Activated CD4-positive, alpha-beta T cell treated with anti-CD3 and anti-CD28 coated beads, Interleukin-2, Interleukin-4, amounts not matched to agents 100 ng/mL and 50 ng/mL, durations not matched to agents 16 hours and 8 hours (primary cell): ENCODE measurements at places on chromosomes 4 and X.

DNA sequence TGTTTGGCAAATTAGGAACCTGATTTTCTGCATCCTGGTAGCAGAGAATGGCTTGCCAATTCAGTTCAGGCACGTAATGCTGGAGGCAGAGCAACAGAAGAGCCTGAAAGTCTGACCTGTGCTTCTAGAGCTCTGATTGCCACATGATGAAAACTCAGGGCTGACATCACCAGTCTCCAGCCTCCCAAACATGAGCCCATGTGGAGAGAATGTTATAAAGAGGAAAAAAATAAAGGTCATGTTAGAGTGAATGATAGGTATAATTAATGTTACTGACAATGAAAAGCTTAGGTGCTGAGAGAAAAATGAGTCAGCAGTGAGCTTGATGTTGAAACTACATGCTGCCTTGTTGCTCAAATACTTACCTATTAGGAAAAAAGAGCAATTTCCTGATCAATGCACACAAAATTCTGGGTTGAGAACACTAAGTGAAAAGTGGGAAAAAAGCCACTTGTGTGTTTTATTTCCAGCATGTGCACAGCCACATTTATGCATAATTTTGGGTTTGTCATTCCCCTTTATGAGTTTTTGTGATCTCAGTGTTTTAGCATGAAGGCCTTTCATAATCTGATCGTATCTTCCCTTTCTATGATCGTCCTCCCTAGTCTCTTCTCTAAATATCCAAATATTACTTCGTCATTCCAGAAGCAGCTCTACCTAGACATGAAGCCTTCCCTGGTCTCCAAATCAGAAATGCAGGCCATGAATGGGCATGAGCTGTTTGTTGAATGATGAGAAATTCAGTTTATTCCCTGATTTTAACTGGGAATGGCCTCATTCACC, 113.3 kb upstream of the CPEB2 start:
- DNase-seq, result no peak

- DNase-seq, result no peak
Observed at GRCh38 chr4:19739101-19739651, 512.5 kb upstream of the SLIT2 start.

DNA sequence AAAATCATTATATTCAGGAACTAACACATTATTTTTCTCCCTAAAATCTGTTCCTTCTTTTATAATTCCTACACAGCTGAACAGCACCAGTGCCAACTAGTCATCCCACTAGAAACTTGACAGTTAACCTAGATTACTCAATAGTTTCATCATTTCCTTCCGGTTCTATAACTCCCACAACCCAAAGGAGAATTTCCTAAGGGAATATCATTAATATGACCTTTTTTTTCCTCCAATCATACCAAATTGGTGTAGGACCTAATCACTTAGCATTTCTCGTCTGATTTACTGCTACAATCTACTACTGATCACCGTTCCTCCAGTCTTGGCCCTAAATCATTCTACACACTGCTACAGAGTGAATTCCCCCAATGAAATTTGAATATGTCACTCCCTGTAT, 45.9 kb downstream of the WDFY3 start:
- no peak for DNase-seq

GRCh38 chrX:54821310-54821709, 13.8 kb downstream of the MAGED2 start:
- DNase-seq, result no peak

DNA sequence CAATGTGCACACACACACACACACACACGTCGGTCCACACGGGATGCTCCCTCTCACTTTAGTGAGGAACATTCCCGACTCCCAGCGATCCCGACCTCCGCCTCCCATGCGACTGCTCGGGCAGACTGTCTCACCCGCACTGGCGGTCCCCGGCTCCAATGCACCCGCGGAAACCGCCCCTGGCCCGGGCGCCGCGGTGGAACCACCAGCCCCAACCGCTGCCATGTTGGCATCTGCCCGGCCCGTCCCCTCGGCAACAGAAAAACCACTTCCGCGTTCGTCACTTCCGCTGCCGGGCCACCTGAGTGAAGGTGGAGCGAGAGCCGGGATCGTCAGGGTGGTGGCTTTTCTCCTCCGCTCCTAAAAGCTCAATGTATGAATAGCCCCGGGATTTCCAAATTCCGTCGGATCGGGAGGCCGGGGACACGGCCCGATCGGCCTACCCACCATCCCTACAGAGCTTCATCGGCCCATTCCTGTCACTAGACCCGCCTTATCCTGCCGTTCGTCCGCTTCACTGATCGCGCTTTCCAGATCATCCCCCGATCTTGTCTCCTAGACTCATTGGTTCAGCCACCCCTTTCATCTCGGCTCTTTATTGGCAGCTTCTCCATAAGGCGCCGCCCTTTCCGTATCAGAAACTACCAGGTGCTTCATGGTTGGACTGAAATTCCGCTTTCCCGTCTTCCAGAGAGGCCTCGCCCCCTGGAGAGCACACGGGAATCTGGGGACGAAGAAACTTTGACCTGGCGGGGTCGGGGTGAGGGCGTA, at the start of gene SLC35A2:
Gene SLC35A2 (minus strand): TSS at position 235 of the 771 bp plus-strand sequence. CDS start 10 bp downstream, at position 225.
- peak; percentile 84 for DNase-seq

DNA sequence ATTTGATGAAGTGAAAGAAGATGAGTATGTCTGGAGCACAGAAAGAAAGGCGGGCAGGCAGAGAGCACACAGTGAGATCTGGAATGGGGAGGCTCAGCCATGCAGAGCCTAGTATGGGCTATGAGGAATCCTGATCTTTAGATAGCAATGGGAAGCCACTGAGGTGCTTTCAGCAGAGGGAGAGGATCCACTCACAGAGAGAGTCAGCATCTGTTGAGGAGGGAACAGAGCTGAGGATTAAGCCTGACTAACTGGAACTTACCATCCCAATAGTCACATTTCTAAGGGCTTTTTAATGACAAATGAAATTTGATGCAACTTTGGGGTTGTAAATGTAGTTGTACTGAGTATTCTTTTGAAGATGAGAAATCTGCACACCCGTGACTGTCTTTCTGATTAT, 20.6 kb upstream of the FGFBP2 start:
- no peak for DNase-seq

DNA sequence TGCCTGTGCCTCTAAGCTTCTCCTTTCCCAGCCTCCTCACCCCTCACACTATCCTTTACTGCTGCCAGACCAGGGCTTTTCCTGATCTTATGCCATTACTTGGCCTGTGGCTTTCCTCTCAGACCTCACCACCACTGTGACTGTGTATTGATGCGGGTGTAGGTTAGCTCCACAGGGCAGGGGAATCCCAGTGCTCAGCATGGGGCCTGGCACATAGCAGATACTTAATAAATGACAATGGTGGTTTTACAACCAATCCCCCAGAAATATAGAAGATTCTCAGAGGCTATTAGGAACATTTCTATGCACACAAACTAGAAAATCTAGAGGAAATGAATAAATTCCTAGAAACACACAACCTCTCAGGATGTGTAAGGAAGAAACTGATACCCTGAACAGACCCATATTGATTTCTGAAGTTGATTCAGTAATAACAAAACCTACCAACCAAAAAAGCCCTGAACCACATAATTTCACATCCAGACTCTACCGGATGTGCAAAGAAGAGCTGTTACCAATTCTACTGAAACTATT, 129.6 kb upstream of the QRFPR start:
- DNase-seq, result peak; percentile 66

DNA sequence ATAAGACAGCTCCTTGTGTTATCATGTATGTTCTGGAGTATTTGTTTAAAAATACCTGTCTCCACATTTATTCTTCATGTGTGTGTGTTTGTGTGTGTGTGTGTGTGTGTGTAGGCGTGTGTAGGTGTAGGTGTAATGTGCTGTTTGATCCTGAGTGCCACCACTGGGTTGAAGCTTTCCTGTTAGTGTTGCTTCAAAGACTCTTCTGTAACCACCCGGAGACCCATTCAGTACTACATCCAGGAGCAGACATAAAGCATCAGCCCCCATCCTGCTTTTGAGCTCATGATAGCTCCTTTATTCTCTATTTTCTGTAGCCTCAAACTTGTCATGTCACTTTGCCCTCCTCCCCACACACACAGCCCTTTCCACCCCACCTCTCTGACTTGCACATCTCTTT, 3.0 kb upstream of the ZDHHC9 start:
- DNase-seq, result no peak

DNA sequence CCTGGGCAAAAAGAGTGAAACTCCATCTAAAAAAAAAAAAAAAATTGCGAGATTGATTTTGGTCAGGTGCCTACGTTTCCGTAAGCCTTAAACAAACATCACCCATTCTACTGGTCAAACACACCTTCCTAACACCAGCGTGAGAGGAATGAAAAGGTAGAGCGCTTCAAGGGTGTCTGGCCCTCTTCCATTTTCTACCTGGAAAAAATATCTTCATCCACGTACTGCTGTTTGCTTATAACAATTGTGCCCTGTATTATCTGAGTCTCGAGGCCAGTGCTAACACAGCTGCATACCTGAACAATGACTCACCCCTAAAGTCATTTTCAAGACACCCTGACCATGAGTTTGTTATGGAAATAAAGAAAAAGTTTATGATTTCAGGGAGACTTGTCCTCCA, 13.9 kb downstream of the TMSB4X start:
- no peak for DNase-seq

DNA sequence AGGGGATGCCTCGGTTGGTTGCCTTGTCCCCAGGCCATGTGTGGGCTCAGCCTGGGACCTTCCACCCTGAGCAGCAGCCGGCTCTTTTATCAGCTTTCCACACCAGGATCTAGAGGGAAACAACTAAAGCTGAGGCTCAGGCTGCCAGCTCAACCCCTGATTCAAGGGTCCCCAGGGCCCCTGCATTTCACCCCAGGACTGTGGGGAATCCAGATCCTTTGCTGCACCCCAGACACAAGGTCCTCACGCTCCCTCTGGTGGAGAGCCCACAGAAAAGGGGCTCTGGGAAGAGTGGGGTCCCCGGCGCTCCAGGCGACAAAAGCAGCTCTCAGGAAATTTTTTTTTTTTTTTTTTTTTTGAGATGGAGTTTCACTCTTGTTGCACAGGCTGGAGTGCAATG, 64.3 kb downstream of the ZFYVE28 start:
- DNase-seq, result no peak

GRCh38 chr4:153409924-153410501, 56.1 kb upstream of the TMEM131L start:
- DNase-seq, result no peak

- no peak for DNase-seq
Observed at GRCh38 chrX:13110433-13111324, 66.3 kb upstream of the FAM9C start.
